ENCODE measurements at places on chromosomes 7 and 10.

- DNase-seq: no peak
Measured at GRCh38 chr7:120993553-120994191, 5.2 kb downstream of the CPED1 start.

DNA sequence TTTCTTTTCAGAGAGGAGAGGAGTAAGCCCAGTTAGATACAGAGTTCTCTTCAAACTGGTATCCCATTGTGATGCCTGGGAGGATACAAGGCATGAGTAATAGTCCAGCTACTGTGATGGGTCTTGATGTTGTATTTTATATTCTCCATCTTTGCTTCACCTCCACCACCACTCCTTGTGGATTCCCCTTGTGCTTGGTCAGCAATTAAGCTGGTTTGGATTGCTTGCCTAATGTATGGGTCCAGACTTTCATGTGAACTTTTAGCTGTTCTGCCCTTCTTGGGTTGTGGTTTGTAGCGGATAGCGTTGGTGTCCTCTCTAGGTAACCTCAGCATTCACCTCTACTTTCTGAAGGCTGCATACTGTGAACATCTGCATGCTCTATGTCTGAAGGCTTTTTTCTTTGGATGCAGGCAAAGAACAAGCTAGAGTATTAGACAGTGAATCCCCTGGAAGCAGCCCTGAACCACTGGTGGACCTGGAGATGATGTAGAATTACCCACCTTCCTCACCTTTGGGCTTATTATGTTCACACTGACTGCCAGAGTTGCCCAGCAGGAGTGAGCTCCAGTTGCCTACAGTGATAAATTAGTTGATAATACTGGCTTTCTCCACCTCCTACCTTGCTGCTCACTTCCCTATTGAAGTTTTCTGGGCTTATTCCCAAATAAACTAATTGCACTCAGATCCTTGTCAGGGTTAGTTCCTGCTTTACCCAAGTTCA is 126.5 kb upstream of the MTPN start:
- no peak for DNase-seq

DNA sequence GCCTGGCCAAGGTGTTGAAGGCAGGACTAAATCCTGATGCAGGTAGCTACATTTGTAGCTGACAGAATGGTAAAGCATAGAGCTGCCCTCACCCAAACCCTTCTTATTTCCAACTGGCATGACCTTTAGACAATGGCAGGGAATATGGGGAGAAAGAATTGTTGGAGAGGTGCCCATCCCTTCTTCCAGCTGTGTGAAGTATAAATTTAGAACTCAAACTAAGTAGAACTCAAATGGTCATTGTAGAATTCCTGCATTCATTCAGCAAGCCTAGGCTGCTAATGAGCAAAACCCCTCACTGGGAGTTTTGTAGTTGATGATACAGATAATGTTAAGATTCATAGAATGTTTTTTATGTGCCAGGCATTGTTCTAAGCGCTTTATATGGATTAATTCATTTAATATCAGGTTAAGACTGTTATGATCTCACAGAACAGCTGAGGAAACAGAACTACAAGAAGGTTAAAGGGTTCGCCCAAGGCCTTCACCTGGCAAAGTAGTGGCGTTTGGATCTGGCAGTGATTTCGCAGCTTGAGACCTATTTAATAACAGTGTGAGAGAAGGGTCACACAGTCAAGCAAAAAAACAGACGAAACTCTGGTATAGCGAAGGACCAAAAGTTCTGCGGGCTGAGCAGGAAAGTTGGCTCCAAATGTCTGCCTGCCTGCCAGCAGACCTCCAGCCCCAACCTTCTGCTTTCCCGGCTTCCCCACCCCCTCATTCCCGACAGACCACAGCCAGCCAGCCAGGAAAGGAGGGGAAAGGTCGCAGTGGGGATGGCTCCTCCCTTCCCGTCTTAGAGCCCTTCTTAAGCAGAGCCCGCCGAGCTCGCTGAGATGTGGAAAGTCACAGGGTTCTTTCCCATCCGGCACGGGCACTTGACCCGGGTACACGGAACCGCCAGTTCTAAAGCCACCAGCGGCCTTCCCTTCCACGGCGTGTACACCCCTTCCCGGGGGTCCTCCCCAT is 1.6 kb upstream of the HILPDA start:
- DNase-seq: peak; percentile 90

- no peak for DNase-seq
Measured at GRCh38 chr10:35961501-35961900, 319.4 kb upstream of the FZD8 start.
